ENCODE measurements at places on chromosomes 13 and 19.

- H3K4me3 ChIP-seq, result no peak overlapping the region
- no peaks in the 10 kb centered on the region for H3K4me1 ChIP-seq
- DNase-seq, result no peak
- no peaks in the 10 kb centered on the region for H3K36me3 ChIP-seq
- H3K27ac ChIP-seq, result no peak overlapping the region
These were observed 103.6 kb upstream of the MYO16 start for GRCh38 chr13:108525827-108526226.

GRCh38 chr13:51895906-51896888 lies 34.4 kb downstream of the CCDC70 start:
- peaks cover 6% of the 10 kb centered on the region for H3K27me3 ChIP-seq
- H3K4me3 ChIP-seq, result no peak overlapping the region
- no peaks in the 10 kb centered on the region for H3K36me3 ChIP-seq
- no peak overlapping the region for H3K27ac ChIP-seq
- peak; percentile 42 for DNase-seq

GRCh38 chr13:84399320-84400085 lies 517.2 kb upstream of the SLITRK1 start:
- no peak overlapping the region for H3K27ac ChIP-seq
- no peak overlapping the region for H3K4me3 ChIP-seq

- no peak overlapping the region for H3K27ac ChIP-seq
- no peaks in the 10 kb centered on the region for H3K27me3 ChIP-seq
These were observed 40.6 kb downstream of the CEBPG start for GRCh38 chr19:33413868-33414666.

DNA sequence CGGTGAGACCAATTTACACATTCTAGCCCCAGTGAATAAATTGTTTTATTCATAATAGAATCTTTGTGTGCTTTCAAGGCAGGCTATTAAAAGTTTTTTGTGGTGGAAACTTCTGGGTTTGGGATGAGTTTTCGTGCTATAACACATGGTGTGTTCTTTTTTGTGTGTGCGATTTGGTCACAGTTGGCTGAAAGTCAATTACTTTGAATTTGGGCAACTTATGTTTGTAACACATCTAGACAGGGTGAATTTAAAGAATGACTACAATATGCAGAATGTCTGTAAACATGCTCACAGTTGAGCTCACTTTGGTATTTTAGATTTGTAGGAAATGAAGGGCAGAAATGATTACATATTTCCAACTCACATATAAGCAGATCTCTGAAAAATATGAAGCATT lies 307.1 kb downstream of the OXGR1 start:
- no peaks in the 10 kb centered on the region for H3K36me3 ChIP-seq
- H3K27me3 ChIP-seq, result no peaks in the 10 kb centered on the region
- H3K4me3 ChIP-seq, result no peak overlapping the region
- no peaks in the 10 kb centered on the region for H3K4me1 ChIP-seq
- no peak for DNase-seq

DNA sequence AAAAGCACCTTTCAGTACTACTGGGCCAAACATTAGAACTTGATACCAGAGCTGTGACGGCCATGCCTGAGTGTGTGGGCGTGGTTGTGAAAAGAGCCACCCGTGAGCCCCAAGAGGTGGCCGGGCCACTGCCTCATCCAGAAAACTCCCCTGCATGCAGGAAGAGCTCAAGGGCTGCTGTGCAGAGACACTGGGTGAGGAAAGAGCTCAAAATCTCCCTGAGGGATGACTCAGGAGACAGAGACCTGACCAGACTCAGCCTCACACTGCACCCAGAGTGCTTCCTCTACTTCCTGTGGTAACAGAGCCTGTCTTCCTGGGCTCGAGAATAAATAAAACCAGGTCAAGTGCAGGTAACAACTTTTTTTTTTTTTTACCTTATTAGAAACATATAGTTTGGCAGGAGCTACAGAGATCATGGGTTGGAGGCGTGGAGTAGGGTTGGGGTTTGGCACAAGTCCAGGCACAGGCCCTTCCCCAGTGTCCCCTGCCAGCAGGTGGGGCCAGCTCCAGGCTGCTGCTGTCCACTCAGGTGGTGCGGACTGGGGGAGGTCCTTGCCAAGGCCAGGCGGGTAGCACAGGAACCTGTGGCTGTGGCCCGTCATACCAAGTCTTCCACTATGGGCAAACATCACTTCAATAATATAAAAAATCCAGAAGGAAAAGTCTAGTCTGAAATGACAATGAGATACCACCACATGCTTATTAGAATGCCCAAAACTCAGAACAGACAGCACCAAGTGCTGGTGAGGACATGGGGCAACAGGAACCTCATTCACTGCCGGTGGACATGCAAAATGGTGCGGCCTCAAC lies 25.5 kb downstream of the ELL start:
- no peaks in the 10 kb centered on the region for H3K36me3 ChIP-seq
- H3K4me1 ChIP-seq, result peaks cover 51% of the 10 kb centered on the region
- peak overlapping the region; percentile 86 for H3K27ac ChIP-seq
- DNase-seq, result peak; percentile 46

GRCh38 chr13:39803156-39803555 lies 147.7 kb downstream of the COG6 start:
- no peak for DNase-seq
- no peak overlapping the region for H3K4me3 ChIP-seq
- peaks cover 12% of the 10 kb centered on the region for H3K4me1 ChIP-seq
- H3K36me3 ChIP-seq, result peaks cover 6% of the 10 kb centered on the region
- H3K27me3 ChIP-seq, result no peaks in the 10 kb centered on the region

DNA sequence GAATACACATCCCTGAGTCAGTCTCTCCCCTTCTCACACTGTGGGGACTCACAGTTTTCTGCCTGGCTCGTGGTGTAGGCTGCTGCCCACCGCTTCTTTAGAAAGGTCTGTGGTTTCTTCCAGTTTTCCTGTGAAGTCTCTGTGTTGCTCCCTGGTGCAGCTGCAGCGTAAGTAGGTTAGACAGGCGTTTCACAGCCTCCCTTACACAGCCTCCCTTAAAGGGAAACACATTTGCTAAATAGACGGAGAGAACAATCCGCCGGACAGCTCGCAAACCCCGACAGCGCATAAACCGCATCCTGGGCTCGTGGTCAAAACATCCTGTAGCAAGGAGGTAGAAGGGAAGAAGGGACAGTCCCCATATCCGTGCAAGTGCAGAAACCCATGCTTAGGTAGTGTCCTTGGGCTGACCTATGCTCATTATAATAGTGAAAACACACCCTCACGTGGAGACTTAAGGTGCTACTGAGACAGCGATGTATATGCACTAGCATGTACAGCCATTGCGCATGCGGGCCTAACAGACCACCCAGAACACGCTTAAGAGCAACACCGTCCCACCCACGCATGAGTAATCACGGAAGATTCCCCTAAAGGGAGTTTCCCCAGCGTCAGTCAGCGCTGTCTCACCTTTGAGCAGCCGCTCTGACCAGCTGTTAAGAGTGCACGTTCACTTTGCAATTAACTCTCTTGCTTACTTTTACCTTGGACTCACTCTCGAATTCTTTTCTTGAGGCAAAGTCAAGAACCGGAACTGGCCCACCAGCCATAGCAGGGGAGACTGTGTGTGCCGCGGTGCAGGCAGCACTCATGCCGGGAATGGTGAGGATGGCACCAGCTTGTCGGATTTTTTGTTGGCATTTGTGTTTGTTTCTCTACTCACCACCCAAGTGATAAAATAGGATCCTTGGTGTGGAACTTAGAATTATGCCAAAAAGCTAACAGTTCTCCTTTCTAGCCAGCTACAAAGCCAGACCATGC lies 16.6 kb downstream of the SIGLEC8 start:
- H3K27me3 ChIP-seq, result no peaks in the 10 kb centered on the region
- H3K27ac ChIP-seq, result peak overlapping the region; percentile 91
- DNase-seq, result peak; percentile 87
- peak overlapping the region; percentile 88 for H3K4me3 ChIP-seq

DNA sequence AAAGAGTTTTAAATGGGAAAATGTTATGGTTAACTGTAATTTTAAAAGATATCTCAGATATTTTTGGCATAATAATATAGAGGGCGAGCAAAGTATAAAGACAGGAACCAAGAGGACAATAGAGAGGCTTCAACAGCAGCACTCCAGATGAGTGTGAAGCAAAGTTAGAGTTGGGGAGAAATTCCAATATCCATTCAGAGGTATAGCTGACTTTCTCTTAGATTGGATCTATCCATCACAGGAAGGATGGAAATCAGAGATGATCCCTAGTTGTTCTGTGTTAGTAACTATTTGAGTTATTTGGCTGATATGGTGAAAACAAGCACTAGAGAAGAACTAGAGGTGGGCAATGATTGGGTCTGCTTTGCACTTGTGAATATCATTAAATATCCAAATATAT lies 786.0 kb upstream of the KLHL1 start:
- H3K4me1 ChIP-seq, result no peaks in the 10 kb centered on the region
- no peaks in the 10 kb centered on the region for H3K36me3 ChIP-seq
